ENCODE measurements at places on chromosomes 16 and 17. TPM values are rescaled to one million over a fixed set of nuclear protein-coding genes. Genes with fewer than 3 reads are reported as not detected.

Gene KLHL10
- not detected for total RNA-seq

Gene LRRC75A
- 1.1 TPM for total RNA-seq

Gene TBX6
- 0.68 TPM for total RNA-seq

Gene MYH1
- total RNA-seq, result not detected

Gene CCL7
- total RNA-seq, result not detected

Gene CBX4
- total RNA-seq, result 38.7 TPM

Gene RETREG3
- total RNA-seq, result 75.5 TPM

Gene TBC1D26
- total RNA-seq, result 0.25 TPM

Gene AIPL1
- not detected for total RNA-seq

Gene CLEC18B
- 3.5 TPM for total RNA-seq

Gene SDR42E1
- total RNA-seq, result 8.5 TPM

Gene TMEM106A
- total RNA-seq, result 18.0 TPM

Gene CNGB1
- total RNA-seq, result not detected

Gene CASKIN1
- total RNA-seq, result 0.05 TPM

Gene CLEC3A
- total RNA-seq, result not detected

Gene KRTAP9-8
- total RNA-seq, result not detected

Gene CACNG5
- not detected for total RNA-seq

Gene ZNF688
- total RNA-seq, result 13.6 TPM

Gene CES3
- 9.0 TPM for total RNA-seq

Gene GNAO1
- total RNA-seq, result 1.7 TPM

Gene CCL2
- total RNA-seq, result 0.22 TPM

Gene NAGS
- total RNA-seq, result 0.68 TPM

Gene ZFP3
- 4.5 TPM for total RNA-seq

Gene CHST4
- not detected for total RNA-seq

Gene OGFOD1
- 52.5 TPM for total RNA-seq

Gene CCL17
- 0.56 TPM for total RNA-seq

Gene NECAB2
- total RNA-seq, result not detected

Gene KCNH6
- not detected for total RNA-seq

Gene ZNF624
- total RNA-seq, result 3.8 TPM

Gene ANKFN1
- total RNA-seq, result not detected

Gene TMIGD1
- total RNA-seq, result not detected
